ENCODE measurements at places on chromosomes 5 and 9.

GRCh38 chr9:32434892-32435291 lies 50.4 kb downstream of the ACO1 start:
- DNase-seq, result no peak

GRCh38 chr5:105508519-105508918 lies 1945.9 kb upstream of the NUDT12 start:
- DNase-seq, result no peak

DNA sequence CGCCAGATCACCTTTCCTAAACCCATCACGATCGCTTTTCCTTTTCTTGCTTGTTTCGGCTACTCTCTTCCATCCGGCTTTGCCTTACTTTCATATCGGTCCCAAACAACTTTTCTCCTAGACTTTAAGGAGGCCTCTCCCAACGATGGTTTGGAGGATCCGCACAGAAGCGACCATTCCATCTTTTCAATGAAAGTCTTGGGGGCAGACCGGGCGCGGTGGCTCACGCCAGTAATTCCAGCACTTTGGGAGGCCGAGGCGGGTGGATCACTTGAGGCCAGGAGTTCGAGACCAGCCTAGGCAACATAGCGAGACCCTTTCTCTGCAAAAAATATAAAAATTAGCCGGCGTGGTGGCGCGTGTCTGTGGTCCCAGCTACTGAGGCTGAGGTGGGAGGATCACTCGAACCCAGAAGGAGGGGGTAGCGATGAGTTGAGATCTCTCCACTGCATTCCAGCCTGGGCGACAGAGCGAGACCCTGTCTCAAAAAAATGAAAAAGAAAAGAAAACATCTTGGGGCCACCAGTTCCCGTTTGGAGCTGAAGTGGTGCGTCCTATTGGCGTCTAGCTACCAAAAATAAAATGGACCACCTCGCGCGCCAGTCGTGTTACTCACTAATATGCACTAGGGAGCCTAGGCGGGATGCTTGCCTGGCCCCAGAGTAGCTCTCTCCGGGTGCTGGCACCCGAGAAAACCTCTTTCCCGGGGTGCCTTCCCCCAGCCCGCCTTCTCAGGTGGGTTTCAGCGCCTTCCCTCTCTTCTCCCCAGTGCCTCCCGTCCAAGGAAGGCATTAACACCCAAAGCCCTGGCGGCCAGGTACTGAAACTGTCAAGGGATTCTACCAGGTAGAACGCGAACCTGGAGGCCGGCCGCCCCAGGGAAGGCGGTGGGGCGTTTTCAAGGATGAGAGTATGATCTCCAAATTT lies 800 bp upstream of the AP3B1 start:
- no peak for DNase-seq

GRCh38 chr9:97534961-97535594 lies 33.6 kb downstream of the TMOD1 start:
- no peak for DNase-seq

DNA sequence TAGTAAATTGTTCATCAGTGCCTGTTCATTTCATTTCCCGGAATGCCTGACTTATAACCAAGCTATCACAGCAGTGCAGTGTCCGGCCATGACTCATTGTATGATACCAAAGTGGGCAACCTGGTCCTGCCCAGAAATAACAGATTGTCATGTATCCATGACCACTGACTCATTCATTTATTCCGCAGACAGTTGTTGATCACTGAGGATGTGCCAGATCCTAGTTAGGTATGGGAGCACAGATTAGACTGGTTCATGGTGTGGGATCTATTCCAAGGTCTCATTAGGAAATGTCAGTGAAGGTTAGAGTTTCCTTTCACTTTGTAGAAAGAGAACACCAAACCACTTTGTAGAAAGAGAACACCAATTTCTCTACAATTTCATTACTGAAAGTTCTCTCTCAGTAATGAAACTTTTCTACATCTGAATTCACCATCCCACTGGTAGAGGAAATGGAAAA lies 8.7 kb downstream of the NREP start:
- no peak for DNase-seq

DNA sequence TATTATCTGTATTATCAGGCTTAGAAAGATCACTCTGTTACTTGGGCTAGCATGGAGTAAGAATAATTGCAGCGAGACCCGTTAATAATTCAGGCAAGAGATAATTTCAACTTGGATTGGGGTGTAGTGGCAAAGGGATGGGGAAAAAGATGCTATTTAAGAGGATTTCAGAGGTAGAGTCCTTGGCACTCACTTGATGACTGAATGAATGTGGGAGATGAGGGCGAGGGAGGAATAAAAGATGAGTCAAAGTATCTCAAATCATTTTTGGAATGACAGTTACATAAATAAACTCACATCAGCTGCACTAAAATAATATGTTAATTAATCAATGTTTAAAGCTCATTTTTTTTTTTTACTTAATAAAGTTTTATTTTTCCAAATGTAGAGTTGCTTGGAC lies 4.5 kb upstream of the GPR21 start:
- DNase-seq, result no peak

- no peak for DNase-seq
Observed at GRCh38 chr5:12023614-12024241, 119.5 kb upstream of the CTNND2 start.

- no peak for DNase-seq
Observed at GRCh38 chr5:159735749-159736660, 180.3 kb upstream of the ADRA1B start.

GRCh38 chr9:76323490-76323889 lies 70.7 kb downstream of the RFK start:
- DNase-seq, result no peak

- no peak for DNase-seq
Observed at GRCh38 chr5:168667301-168667840, 88.2 kb upstream of the PANK3 start.

DNA sequence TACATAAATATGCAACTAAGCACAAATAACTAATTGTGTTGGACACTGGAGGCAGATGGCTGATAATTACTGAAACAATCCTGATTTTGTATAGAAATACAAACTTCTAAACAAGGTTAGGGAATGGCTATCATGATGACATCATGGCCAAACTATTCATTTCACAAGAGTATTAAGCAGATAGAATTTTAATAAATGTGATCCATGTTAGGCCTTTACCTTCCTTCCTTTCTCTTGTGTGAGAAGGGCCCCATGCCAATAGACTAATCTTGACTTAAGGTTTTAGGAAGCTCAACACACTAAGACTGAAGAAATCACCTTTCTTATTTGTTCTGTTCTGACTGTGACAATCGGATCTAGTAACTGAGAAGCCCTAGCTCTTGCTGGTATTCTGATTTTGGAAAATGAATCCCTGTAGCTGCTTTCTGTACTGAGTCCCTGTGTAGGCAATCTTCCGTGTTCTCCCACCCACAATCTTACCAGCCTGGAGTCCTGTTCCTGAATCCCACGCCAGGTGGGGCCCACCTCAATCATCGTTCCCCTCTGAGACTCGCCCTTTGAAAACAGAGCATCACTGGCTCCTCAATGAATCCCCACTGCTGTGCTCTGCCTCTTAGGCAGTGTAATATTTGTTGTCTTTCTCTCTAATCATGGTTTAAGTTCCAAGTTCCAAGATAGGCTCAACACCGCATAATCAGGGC lies 168.7 kb upstream of the GNA14 start:
- no peak for DNase-seq

- no peak for DNase-seq
Observed at GRCh38 chr5:73749485-73750270, 123.7 kb downstream of the ARHGEF28 start.

DNA sequence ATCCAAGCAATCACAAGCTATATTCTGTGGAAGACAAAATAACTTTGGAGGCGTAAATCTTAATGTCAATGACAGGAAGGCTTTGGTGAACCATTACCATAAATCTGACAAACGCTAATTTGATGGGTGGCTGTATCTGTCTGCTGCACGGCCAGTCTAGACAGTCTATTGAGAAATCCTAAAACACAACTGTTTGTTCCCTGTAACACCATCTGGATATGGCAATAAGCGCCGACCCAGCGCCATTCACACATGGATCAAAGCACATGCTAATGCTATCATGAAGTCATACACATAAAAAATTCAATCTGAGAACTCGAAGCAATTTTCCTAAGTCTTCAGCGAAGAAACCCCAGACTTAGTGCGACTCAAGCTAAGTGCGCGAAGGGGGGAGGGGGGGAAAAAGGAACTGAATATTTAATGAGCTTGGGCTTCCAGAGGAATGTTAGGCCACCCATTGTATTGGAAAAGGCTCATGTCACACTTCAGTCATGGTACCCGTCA lies 95.1 kb downstream of the ARL15 start:
- no peak for DNase-seq

- DNase-seq, result no peak
Observed at GRCh38 chr9:124013309-124014210, 2.0 kb downstream of the LHX2 start.

- DNase-seq, result no peak
Observed at GRCh38 chr5:34583167-34583566, 73.0 kb upstream of the RAI14 start.

DNA sequence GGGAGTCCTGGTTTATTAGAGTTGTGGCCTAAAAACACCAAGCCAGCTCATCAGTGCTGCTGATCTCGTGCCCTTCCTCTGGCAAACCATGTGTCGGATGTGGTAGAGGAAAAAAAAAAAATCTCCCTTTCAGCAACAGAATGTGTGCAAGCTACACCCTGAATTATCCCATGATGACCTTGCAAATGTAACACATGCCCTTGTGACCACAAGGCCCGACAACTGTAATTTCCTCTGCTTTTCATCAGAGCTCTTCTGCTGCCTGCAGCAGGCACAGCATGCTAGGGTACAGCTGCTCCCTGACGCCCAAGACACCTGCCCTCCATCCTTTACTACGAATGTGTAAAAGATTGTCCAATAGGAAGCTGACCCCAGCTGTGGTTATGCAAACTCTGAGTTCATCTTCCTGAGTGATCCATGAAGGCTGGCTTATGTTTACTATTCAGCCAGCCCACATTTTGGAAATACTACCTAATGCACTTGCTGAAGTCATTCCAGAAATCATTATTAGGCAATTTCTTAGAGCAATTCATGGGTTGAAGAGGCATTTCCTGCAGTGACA lies 14.6 kb upstream of the BNC2 start:
- DNase-seq, result no peak

- DNase-seq, result no peak
Observed at GRCh38 chr5:2575292-2575691, 176.2 kb downstream of the IRX2 start.

- DNase-seq, result no peak
Observed at GRCh38 chr5:139893873-139894272, 98.3 kb downstream of the PSD2 start.

DNA sequence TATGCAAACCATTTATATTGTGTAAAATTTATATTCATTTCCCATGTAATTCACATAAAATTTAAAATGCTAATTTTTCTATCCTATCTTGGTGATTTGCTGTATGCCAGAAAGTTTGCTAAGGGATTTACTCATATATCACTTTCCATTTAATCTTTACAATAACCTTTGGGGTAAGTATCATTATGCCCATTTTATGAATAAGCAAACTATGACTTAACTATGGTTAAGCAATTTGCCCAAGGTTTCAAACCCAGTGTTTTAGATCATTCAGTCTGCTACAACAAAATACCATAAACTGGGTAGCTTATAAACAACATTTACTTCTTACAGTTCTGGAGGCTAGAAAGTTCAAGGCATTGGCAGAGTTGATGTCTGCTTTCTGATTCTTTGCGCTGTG lies 246.4 kb upstream of the TMEM161B start:
- no peak for DNase-seq

- DNase-seq, result no peak
Observed at GRCh38 chr5:51033215-51033614, 350.0 kb upstream of the ISL1 start.

GRCh38 chr5:33276628-33276950 lies 164.2 kb upstream of the TARS1 start:
- DNase-seq, result no peak

DNA sequence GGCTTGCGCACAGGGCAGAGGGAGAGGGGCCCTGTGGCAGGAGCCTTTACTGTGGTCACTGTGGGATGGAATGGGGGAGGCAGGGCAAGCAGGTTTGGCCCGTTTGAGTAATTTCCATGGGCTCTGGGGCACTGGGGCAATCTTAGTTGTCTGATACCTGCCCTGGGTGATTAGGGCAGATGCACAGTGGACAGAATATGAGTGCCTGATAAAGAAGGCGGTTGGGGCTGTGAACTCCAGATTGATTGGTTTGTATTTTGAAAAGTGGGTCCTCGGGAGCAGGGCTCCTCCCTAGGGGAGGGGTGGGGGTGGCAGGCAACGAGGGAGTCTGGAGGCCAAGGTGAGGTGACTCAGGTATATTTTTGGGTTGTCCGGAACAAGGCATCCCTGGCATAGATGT lies 247.5 kb downstream of the NSG2 start:
- DNase-seq, result no peak

DNA sequence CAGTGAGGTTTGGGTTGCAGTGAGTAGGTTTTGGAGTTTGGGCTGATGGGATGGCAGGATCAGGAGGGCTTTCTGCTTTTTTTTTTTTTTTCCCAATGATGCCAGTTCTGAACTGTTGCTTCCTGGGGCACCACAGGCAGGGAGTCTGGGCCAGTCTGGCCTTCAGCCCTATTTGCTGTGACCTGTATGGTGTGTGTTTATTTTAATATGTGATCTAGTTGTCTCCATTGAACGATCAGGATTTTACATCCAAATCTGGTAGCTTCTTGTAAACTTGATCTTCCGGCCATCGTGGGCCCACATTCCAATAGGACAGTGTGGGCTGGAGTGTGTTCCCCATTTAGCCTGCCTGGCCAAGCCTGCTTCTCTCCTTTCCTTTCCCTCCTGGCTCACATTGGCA lies 25.8 kb upstream of the DAB2IP start:
- no peak for DNase-seq

DNA sequence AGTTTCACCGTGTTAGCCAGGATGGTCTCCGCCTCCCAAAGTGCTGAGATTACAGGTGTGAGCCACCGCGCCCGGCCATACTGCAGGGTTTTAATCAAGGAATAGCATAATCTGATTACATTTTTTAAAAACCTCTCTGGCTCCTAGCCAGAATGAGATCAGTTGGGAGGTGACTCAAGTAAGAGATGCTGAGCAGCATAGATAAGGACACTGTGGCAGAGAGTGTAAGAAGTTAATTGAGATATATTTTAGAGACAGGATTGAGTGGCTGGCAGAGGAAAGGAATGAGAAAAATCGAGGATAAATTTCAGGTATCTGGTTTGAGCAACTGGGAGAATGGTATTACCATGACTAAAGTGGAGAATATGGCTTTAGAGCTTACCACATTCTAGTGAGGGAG lies 7.3 kb upstream of the RIGI start:
- no peak for DNase-seq

- DNase-seq, result no peak
Observed at GRCh38 chr5:116358911-116359418, 215.7 kb downstream of the SEMA6A start.

DNA sequence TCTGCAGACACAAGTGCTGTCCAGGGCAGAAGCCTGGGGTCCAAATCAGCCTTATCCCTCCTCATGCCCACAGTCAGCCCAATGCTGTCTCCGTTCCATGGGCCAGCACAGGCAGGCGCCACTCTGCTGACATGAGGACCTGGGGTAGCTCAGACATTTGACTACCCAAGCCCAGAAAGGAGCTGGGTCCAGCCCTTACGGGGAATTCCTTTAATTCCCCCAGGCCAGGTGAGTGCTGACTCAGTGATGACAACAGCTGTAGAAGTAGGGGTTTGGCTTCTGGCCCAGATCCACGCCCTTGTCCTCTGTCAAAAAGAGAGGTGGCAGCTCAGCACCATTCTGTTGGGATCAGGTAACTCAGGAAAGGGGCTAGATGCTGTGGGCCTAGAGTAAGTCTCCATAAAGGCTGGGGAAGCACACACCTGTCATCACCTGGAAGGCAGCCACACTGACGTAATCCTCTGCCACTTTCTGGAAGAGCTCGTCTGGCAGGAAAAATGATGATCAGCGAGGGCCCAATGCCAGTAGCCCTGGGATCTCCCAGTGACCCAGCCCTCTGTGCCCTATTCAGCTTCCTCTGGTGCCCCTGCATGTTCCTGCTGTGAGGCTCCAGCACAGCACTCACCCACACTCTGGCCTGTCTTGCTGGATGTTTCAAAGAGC lies 1.9 kb downstream of the RAB24 start:
- no peak for DNase-seq
